ENCODE measurements at places on chromosomes 7 and 10.

DNA sequence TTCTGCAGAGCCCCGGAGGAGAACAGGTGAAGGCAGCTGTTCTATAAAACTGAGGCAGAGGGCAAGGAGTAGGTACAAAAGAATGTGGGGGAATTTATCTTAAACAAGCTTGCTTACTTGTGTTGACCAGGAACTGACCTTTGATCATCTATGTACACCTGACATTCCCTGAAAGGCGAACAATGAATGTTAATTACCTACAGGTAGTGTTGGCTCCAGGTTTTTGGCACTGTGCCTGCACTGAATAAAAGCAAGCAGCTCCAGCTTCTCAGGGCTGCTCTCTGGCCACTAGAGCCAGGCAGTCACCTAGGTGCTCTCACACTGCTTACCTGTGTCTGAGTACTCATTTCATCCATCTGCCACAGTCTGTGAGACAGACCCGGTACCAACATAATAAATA is 87.0 kb downstream of the RAPGEF5 start:
- DNase-seq: no peak

DNA sequence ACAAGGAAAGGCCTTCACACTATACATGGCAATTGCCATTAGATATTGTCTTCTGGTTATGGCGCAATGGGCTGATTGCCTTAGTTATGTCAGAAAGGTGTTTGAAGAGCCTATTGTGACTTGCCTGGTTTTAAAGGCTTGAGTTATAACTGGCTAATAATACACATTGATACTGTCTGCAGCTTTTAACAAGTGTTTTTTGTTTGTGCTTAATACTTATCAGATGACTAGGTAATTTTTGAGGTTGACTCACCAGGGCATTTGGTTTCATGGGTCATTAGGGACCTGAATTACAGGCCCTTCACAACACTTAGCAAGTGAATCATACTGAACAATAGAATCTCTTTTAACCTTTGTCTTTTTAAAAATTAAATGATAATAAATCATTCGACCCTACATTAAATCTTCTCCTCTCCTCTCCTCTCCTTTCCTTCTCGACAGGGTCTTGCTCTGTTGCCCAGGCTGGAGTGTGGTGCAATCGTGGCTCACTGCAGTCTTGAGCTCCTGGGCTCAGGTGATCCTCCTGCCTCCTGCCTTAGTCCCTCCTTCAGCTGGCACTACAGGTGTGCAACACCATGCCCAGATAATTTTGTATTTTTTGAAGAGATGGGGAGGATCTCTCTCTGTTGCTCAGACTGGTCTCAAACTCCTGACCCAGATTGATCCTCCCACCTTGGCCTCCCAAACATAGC is 196.3 kb downstream of the JCAD start:
- DNase-seq: no peak

- peak; percentile 88 for DNase-seq
Measured at GRCh38 chr7:30225863-30226613, 58.4 kb upstream of the ZNRF2 start.

DNA sequence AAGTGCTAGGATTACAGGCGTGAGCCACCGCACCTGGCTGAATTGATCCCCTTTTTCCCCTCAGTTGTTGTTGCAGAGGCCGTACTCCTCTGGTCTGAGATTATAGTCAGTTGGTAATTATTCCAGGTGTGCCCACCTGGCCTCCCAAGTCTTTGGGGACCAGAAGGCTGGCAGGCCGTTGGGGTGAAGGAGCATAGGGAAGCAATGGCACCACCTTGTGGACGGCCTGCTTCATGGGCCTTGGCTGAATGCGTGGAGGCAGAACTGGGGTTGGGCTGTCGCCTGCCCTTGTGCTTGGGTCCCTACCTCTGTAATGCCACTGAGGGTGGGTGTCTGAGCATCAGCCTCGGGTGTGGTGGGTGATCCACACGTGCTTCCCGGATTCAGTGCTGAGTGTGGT is 125.7 kb downstream of the RGS10 start:
- DNase-seq: peak; percentile 12

DNA sequence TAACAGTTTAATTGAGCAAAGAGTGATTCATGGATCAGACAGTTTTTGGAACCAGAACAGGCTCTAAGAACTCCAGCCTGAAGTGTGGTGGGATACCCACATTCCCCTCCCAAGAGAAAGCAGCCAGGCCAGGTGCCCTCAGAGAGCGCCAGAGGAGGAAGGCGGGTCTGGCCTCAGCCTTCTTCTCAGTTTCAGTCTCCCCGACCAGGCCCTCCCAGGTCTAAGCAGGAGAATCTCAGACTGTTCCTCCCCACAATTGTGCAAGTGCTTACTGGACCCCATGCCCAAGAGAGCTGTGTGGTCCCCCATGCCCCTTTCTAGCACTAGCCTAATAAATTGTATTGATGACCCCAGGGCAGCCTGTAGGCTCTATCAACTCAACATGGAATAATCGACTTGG is 25.6 kb downstream of the PPIF start:
- DNase-seq: no peak

- no peak for DNase-seq
Measured at GRCh38 chr7:143979359-143979758, 20.8 kb upstream of the OR6B1 start.

GRCh38 chr7:116443646-116444045 is 55.9 kb upstream of the CAV2 start:
- no peak for DNase-seq
